HFF-Myc (cell line): ENCODE measurements at places on chromosomes 1 and 21.

DNA sequence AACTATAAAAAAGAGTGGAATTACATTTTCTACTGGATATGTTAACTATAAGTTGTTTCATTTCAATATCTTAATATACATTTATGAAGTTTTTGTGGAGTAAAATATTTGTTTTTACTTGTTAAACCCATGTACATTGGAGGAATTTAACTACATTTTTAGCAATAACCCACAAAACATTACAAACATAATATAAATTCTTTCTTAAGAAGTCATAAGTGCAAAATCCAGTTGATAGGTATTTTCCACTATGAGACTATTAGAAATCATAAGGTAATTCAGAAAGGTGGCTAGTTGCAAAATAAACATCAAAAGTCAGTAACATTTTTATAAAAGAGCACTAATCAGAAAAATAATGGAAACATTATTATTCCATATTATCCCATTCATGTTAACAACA, 73.9 kb upstream of the RRP15 start:
- DNase-seq = no peak

GRCh38 chr1:30984165-30984889, 75.8 kb upstream of the SDC3 start:
- DNase-seq = no peak

DNA sequence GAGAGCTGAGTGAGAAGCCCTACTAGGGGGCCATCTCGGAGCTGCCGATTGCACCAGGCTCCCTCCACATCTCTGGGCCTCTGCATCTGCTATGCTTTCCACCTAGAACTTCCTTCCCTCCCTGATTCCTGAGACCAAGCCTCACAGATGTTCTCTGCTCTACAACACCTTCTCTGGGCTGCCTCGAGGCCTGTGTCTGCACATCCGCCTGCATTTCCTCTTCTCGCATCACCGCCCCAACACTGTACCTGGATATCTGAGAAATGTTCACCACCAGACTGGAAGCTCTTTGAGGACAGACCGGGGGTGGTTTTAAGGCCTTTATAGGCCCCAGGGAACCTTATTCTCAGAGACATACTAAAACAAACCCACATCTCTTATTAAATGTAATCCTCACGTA, 20.7 kb downstream of the CTNNBIP1 start:
- no peak for DNase-seq

DNA sequence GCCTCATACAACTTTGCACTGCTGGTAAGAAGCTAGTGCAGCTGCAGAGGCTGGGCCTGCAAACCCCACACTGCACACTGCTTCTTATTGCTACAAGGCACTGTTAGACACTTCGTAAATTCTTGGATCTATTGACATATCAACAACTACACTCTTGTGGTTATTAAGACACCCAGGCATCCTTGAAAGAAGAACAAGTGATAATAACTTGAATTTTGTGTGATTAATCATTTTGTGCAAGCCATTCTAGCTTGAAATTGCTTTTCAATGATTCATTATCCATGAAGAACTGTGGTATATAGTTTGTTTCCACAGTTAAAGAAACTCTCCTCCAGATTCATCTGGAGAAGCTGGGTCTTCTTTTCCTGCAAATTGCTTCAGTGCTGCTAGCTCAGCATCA, 33.7 kb upstream of the IFI44L start:
- DNase-seq = no peak

- no peak for DNase-seq
These were observed 40.8 kb upstream of the LRRC3 start for GRCh38 chr21:44414291-44415072.
